Osteocyte (in vitro differentiated cells): ENCODE measurements at places on chromosomes 12 and 14. TPM values are rescaled to one million over a fixed set of nuclear protein-coding genes. Genes with fewer than 3 reads are reported as not detected.

- H3K36me3 ChIP-seq = peaks cover 53% of the 10 kb centered on the region
- no peak overlapping the region for H3K4me3 ChIP-seq
- no peak overlapping the region for H3K27ac ChIP-seq
- no peak for DNase-seq
These were observed 547 bp downstream of the ZNF140 start for GRCh38 chr12:133081159-133081780.

GRCh38 chr14:65128096-65128495 lies 25.8 kb upstream of the MAX start:
- no peak for DNase-seq
- H3K4me1 ChIP-seq = peaks cover 4% of the 10 kb centered on the region
- H3K27ac ChIP-seq = no peak overlapping the region
- H3K27me3 ChIP-seq = peaks cover 21% of the 10 kb centered on the region
- no peaks in the 10 kb centered on the region for H3K36me3 ChIP-seq

GRCh38 chr12:67810166-67810565 lies 161.6 kb downstream of the DYRK2 start:
- H3K36me3 ChIP-seq = no peaks in the 10 kb centered on the region
- peaks cover 2% of the 10 kb centered on the region for H3K4me1 ChIP-seq
- H3K27me3 ChIP-seq = no peaks in the 10 kb centered on the region
- no peak overlapping the region for H3K27ac ChIP-seq
- H3K4me3 ChIP-seq = no peak overlapping the region

- no peaks in the 10 kb centered on the region for H3K36me3 ChIP-seq
- no peak overlapping the region for H3K4me3 ChIP-seq
- DNase-seq = no peak
These were observed 181.9 kb downstream of the PRKCH start for GRCh38 chr14:61503167-61503801.

DNA sequence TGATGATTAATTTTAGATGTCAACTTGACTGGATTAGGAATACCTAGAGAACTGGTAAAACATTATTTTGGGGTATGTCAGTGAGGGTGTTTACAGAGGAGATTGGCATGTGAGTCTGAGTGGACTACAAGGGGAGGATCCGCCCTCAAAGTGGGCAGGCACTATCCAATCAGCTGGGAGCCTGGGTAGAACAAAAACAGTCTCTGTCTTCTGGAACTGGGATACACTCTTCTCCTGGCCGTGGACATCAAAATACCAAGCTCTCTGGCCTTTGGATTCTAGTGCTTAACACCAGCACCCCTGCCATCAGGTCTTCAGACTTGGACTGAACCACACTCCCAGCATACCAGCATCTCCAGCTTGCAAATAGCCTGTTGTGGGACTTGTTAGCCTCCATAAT lies 4.4 kb upstream of the SCAF11 start:
- peaks cover 17% of the 10 kb centered on the region for H3K4me1 ChIP-seq
- H3K36me3 ChIP-seq = no peaks in the 10 kb centered on the region
- no peak overlapping the region for H3K27ac ChIP-seq
- H3K4me3 ChIP-seq = no peak overlapping the region

DNA sequence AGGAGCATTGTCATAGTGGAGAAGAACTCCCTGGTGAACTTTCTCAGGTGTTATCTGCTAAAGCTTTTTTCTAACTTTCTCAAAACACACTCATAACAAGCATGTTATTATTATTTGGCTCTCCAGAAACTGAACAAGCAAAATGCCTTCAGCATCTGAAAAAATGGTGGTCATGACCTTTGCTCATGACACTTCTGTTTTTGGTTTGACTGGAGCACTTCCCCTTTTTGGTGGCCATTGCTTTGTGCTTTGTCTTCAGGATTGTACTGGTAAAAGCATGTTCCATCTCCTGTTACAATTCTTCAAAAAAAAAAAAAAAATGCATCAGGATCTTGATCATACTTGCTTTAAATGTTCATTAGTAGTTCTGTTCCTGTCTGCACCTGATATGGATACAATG lies 1241.6 kb upstream of the USP15 start:
- H3K36me3 ChIP-seq = no peaks in the 10 kb centered on the region
- H3K4me1 ChIP-seq = no peaks in the 10 kb centered on the region
- no peak for DNase-seq
- no peak overlapping the region for H3K27ac ChIP-seq

DNA sequence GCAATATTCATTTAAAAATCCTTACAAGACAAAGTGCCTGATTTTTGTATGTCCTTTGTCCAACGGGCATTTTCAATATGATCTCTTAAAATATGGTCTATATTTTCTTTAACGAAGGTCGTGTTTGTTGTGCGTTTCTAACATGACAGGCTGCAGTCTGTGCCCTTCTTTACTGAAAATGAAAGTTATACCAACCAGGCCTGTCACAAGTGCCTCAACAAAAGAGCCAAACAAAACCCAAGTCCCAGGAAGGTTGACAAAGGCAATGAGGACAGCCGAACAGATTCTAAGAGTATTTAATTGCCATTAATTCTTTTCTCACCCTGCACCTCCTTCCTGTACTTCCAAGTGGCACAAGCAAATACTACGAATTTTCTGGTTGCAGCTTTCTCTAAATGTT lies 13.9 kb downstream of the PAX9 start:
- H3K36me3 ChIP-seq = no peaks in the 10 kb centered on the region
- H3K4me1 ChIP-seq = no peaks in the 10 kb centered on the region
- peaks cover 70% of the 10 kb centered on the region for H3K27me3 ChIP-seq
- H3K4me3 ChIP-seq = no peak overlapping the region
- DNase-seq = no peak

CCDC38 gene
- total RNA-seq = not detected in 2 replicates

SYNDIG1L gene
- total RNA-seq = 0.26 TPM in 1 of 2 replicates, not detected in the other

ARL6IP4 gene
- total RNA-seq = 166 and 171 TPM in 2 replicates

MGP gene
- total RNA-seq = 74.1 and 92.6 TPM in 2 replicates

SLC10A1 gene
- not detected in 2 replicates for total RNA-seq

DIO3 gene
- 0.34 and 0.43 TPM in 2 replicates for total RNA-seq
